ENCODE measurements at places on chromosomes 6 and 20. TPM values are rescaled to one million over a fixed set of nuclear protein-coding genes. Genes with fewer than 3 reads are reported as not detected.

- DNase-seq = no peak
Observed at GRCh38 chr6:129501740-129502660, 208.0 kb downstream of the ARHGAP18 start.

Gene RIPPLY2
- total RNA-seq = 5.4 TPM

- DNase-seq = no peak
Observed at GRCh38 chr6:120352491-120352890, 981.8 kb downstream of the TBC1D32 start.

DNA sequence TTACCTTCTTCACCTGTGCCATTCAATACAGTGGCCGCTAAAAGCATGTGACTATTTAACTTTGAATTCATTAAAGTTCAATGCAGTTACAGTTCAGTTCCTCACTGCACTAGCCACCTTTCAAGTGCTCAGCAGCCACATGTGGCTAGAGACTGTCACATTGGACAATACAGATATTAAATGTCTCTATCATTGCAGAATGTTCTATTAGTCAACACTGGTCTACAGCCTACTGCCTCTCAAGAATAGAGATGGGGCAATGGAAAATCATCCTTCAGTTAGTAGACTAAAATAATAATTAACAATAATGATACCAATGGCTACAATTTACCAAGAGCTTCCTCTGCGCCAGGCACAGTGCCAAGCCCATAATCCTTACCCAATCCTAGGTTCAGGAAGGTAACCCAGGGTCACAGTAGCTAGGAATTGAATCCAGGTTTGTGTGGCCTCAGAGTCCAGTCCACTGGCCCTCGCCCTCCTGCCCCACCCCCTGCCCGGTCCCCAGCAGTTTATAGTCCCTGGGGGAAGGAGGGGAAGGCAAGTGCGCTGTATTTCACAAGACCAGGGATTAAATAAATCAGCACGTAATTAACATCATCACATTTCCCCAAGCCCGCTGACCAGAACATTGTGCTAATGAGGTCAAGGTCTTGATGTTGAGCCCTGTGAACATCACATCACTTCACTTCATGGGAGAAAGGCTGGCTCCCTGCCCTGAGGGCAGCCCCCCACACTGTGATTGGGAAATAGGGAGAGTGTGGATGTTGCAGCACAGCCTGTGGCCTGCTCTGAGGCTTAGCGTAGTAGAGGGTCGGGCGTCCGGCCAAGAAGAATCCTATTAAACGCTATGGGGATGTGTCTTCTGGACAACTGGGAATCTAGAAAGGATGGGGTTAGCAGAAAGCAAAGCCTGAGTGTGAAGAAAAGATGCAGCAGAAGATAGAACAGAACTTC is 147.2 kb downstream of the VEGFA start:
- no peak for DNase-seq

Gene GJA10
- not detected for total RNA-seq

- DNase-seq = no peak
Observed at GRCh38 chr6:31349301-31349700, 7.7 kb downstream of the HLA-B start.

- no peak for DNase-seq
Observed at GRCh38 chr20:38344107-38344701, 2.1 kb upstream of the LBP start.

Gene LY6G6F
- not detected for total RNA-seq

Gene RIPOR2
- total RNA-seq = 22.5 TPM
